CD4-positive, alpha-beta T cell treated with Interleukin-15 for 4 hours (primary cell): ENCODE measurements at places on chromosomes 7 and 10.

DNA sequence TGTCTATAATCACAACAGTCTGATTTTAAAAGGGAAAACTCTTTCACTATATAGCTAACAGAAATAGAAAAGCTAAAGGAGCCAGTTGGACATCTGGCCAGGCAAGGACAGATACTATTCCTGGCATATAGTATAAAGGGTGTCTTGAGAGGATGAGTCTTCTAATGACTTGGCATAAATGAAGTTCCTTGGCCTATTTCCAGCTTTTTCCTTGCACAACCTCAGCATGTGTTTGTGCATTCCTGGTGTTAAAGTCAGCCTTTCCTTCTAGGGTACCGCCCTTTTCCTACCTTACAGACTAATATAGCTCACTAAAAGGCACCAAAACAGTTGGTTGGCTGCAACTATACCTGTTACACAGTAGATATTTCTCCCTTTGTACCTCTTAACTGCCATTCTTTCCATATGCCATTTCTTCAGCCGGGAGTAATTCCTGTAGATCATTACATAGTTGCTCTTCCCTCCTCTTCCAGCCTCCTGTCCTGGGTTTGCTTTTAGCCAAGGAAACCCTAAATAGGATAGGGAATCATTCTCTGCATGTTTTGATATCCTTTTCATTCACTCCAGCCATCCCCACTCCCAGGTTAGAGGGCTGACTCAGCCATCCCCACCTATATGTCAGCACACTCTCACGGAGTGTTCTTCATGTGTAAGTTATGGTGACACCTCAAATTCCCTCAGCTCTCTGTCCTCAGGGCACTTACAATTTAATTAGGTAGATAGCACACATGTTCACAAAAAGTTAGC, 102.1 kb upstream of the MDFIC start:
- no peak for DNase-seq

DNA sequence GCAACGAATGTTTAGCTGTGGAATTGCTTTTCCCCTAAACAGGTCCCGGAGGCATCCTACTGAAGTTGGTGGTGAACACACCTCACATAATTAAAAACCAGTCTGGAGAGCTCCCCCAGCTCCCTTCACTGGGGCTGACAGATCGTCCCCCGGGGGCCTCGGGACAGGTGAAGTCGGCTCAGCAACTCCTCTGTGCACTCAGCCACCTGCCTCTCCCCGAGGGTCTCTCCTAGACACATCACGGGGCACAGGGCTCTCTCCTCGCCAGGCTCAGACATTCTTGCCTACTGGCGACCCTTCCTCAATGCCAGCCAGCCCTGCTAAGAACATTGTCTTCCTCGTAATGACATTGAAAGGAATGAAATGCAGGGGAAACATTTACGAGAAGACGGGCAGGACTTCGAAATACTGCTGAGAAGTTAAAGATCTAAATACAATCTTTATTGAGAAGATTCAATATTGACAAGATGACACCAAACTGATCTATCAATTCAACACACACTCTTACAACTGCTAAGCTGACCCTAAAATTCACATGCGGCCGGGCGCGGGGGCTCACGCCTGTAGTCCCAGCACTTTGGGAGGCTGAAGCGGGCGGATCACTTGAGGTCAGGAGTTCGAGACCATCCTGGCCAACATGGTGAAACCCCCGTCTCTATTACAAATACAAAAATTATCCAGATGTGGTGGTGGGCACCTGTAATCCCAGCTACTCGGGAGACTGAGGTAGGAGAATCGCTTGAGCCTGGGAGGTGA, 88.1 kb upstream of the DNAAF5 start:
- DNase-seq: no peak

- DNase-seq: no peak
Measured at GRCh38 chr10:127082651-127083050, 113.7 kb downstream of the INSYN2A start.

GRCh38 chr7:157404845-157405481, 68.2 kb downstream of the DNAJB6 start:
- DNase-seq: no peak

DNA sequence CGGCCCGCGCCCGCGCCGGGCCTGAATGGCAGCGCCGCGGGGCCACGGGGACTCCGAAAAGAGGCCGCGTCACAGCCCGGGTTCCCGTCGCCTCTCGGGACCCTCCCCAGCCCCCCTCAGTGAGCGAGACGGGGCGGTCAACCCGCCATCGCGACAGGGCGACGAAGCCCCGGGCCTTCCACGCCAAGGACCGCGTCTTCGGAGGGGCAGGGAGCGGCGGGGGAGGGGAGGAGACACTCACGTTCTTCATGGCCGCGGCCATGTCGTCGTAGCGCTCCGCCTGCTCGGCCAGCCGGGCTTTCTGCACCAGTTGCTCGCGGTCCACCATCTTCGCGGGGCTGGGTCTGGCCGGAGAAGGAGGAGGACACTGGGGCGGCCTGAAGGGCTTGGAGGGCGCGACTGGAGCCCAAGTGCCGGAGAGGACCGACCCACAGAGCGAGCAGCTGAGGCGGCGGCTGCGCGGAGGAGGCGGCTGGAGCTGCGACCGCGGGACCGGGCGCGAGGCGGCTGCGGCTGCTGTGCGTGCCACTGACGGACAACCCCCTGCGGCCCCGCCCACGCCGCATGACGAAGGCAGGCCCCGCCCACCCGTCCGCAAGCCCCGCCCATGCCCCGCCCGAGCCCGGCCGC, at the start of gene YWHAG:
Gene YWHAG, minus strand, starts transcription at position 511 of the 630 bp plus-strand sequence. Its CDS starts 183 bp downstream, at position 328.
- DNase-seq: peak; percentile 83

DNA sequence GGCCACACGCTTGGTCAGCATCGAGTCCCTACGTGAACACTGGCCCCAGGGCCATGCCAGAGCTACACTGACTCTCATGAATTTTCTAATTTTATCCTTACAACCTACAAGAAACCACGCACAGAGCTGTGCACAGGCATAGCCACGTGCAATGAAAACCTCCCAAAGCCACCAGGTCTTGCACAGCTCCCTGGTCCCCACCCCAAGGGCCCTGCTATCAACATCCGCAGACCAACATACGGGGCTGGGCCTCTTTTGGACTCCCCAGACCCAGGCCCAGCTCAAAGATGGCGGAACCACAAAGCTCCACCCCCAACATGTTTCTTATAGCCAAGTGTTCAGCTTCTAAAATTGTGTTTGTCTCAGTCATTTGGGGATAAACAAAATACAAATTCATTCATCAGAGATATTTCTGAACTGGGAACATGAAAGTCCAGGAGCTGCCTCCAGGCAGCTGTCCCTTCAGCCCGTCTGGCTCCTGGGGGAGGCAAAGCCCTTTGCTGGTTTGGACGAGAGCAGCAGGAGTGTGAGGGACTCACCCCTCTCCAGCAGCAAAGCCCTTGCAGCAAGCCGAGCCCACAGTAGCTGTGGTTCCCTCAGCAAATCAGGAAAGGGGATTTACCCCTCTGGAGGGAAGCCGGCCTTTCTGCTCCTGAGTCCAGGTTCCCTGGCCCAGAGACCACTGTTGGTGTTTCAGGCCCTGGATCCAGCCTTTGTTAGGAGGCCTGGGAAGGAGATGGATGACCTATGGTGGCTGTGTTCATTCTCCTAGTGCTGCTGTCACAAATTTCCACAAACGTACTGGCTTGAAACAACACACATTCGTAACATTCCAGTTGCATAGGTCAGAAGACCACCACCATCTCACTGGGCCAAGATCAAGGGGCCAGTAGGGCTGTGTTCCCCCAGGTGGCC, 75.1 kb downstream of the OAT start:
- DNase-seq: no peak

- no peak for DNase-seq
Measured at GRCh38 chr7:102322202-102322715, 34.0 kb downstream of the SPDYE6 start.

DNA sequence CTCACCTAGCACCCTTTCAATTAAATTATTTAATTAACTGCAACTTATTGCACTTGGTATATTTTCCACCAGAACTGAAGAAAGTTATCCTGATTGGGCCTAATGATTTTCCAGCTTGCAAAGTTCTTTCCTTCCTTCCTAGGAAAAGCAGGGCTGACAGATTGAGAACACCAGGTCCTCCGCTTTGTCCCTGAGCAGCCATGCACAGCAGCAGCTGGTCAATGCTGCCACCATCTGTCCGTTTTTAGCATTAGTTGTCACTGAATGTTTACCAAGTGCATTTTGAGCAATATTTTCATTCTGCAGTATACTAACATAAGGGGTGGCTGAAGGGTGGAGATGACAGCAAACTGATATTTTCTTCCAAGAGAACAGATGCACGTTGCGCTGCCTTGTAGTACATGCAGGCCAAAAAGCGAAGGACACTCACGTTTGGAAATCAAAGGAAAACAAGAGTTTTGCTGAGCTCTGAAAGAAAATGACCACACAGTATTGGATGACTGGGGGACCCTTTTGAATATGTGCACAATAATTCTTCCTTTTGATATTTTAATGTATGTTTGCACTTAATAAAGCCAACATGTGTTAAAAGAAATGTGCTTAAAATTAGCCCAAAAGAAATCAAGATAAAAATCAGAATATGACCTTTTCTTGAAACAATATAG, 248.8 kb upstream of the PTN start:
- DNase-seq: no peak

GRCh38 chr10:51227897-51228713, 153.8 kb downstream of the PRKG1 start:
- no peak for DNase-seq

GRCh38 chr10:95864906-95865813, 42.6 kb upstream of the CC2D2B start:
- peak; percentile 35 for DNase-seq

GRCh38 chr7:140229591-140230515, 53.1 kb upstream of the KDM7A start:
- peak; percentile 82 for DNase-seq

DNA sequence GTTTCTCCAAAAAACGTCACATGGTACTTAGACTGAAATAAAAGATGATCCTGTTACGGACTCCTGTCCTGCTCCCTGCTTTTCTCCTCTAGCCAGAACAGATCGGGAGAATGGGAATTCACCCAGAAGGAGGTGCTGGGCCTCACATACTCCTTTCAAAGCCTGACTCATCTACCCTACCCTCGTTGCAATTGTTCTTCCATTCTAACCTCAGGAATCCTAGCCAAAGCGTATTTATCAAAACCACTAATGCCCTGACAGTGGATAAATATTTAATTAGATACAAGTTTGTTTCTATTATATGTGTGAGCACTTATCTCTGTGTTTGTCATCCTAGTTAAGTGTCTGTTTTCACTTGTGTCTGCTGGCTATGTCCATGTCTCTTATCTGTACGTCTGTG, 21.7 kb downstream of the ZCWPW1 start:
- DNase-seq: no peak

GRCh38 chr7:46558482-46559193, 637.6 kb upstream of the IGFBP3 start:
- DNase-seq: no peak

GRCh38 chr7:140010194-140010895, 52.4 kb downstream of the PARP12 start:
- no peak for DNase-seq

GRCh38 chr10:70890917-70891431, 2.6 kb upstream of the PCBD1 start:
- no peak for DNase-seq

- DNase-seq: no peak
Measured at GRCh38 chr7:142477079-142477651, 219.3 kb upstream of the PRSS58 start.

DNA sequence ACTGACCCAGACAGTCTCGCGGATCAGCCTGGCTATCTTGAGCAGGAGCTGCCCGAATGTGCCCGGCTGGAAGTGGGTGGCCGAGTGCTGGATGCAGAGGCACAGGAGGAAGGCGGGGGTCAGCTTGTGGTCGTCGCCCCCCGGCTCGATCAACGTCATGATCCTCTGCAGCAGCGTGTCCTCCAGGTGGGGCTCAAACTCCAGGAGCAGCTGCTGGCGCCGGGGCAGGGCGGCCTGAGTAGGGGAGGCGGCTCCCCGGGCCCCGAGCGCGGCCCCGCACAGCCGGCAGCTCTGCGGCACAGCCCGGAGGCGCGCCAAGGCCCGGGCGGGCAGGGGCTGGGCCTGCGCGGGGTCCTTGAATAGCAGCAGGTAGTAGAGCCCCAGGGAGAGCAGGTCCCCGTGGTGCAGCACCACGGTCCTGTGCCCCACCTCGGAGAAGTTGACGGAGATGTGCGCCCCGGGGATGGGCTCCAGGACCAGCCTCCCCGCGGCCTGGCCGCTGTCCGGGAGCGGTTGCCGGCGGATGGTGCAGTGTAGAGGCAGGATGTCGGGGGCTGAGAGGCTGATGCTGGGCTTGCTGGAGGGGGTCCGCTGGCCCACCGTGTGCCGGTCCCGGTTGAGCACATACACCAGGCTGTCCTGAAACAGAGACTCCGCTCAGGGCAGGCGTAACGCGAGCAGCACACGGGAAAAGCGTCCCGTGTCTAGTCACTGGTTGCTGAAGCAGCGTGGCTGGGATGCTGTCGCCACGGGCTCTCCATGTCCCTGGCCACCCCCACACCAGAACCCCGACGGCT, 27.0 kb downstream of the PAPOLB start:
- no peak for DNase-seq

DNA sequence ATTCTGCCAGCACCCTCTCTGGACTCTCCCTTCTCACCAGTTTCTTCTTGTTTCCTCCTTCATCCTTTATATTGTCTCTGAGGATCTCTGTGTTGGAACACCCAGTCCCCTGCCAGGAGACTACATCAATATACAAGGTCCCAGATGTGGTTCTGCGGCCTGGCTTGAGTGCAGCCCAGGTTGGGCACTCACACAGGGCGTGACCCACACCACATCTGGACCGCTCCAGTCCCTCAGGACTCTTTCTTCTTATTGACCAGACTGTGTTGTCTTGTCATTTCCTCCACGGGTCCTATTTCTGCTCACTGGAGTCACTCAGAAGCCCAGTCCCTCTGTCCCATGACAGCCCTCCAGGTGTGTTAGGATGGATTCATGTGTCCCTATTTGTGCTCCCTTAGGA, 26.0 kb downstream of the NKX2-3 start:
- no peak for DNase-seq

DNA sequence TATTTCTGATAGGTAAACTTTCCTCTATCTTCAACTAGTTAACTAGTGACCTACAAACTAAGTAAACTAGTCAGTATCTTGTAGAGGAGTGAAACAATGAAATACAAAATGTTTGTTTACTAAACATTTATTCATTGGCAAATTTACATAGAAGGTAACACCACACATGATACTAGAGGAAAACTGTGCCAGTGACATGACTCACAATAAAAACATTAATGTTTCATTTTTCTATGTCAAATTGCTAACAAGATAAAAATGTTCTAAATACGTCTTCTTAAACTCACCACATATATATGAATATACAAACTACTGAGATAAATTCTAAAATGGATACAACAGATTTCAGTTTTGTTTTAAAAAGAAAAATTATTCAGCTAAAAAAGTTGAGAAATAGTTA, 471.3 kb downstream of the PARD3 start:
- no peak for DNase-seq

GRCh38 chr10:86399879-86400704, 33.5 kb upstream of the GRID1 start:
- peak; percentile 91 for DNase-seq

- DNase-seq: no peak
Measured at GRCh38 chr10:76717141-76717540, 920.5 kb downstream of the KCNMA1 start.
